ENCODE measurements at places on chromosomes 5 and 9. TPM values are rescaled to one million over a fixed set of nuclear protein-coding genes. Genes with fewer than 3 reads are reported as not detected.

GRCh38 chr9:87529671-87530070 is 32.0 kb downstream of the DAPK1 start:
- H3K27me3 ChIP-seq = peaks cover 2% of the 10 kb centered on the region
- no peak overlapping the region for H3K4me3 ChIP-seq
- H3K4me1 ChIP-seq = no peaks in the 10 kb centered on the region
- H3K27ac ChIP-seq = no peak overlapping the region
- no peaks in the 10 kb centered on the region for H3K36me3 ChIP-seq
- DNase-seq = no peak

GRCh38 chr5:44048276-44048984 is 340.8 kb downstream of the FGF10 start:
- no peak for DNase-seq
- no peak overlapping the region for H3K27ac ChIP-seq
- H3K27me3 ChIP-seq = no peaks in the 10 kb centered on the region
- H3K4me3 ChIP-seq = no peak overlapping the region
- no peaks in the 10 kb centered on the region for H3K4me1 ChIP-seq

PCDHB8 gene
- not detected for total RNA-seq

DNA sequence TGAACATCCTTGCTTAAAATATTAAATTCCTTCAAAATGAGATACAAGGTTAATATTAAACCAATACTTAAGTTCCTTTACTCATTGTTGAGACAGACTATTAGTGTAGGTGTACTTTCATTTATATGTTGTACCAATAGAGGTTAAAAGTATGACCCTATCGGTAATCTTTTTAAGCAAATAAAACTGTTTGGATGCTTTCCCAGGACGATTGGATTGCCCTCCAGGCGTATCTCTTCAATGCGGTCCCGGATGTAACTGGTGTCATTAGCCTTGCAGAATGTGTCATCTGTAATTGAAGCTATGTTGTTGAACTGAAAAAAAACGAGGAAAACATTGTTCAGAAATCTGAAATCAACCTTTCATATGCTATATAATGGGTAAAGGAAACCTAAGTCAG is 18.9 kb downstream of the OGN start:
- H3K27me3 ChIP-seq = no peaks in the 10 kb centered on the region
- no peak overlapping the region for H3K4me3 ChIP-seq
- H3K36me3 ChIP-seq = no peaks in the 10 kb centered on the region

FOXD4L4 gene
- total RNA-seq = 0.07 TPM

SCGB3A2 gene
- total RNA-seq = not detected

- no peak for DNase-seq
- H3K4me3 ChIP-seq = peak overlapping the region; percentile 94
- H3K4me1 ChIP-seq = peaks cover 35% of the 10 kb centered on the region
- peak overlapping the region; percentile 97 for H3K27ac ChIP-seq
These were observed 182 bp downstream of the SCAMP1 start for GRCh38 chr5:78360674-78360923.

DNA sequence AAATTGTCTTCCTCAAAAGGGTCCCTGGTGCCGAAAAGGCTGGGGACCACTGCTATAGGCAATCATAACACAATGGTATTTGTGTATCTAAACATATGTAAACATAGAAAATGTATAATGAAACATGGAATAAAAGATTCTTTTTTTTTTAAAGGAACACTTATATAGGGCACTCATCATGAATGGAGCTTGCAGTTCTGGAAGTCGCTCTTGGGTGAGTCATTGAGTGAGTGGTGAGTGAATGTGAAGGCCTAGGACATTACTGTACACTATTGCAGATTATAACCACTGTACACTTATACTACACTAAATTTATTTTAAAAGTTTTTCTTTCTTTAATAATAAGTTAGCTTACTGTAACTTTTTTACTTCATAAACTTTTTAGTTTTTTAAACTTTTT is 176.4 kb downstream of the ARRDC3 start:
- H3K4me1 ChIP-seq = no peaks in the 10 kb centered on the region
- H3K27me3 ChIP-seq = no peaks in the 10 kb centered on the region
- no peak overlapping the region for H3K4me3 ChIP-seq
- H3K27ac ChIP-seq = no peak overlapping the region
- H3K36me3 ChIP-seq = no peaks in the 10 kb centered on the region

GRCh38 chr9:106879439-106879882 is 16.5 kb downstream of the ZNF462 start:
- no peak overlapping the region for H3K4me3 ChIP-seq
- no peaks in the 10 kb centered on the region for H3K36me3 ChIP-seq
- no peak for DNase-seq
- no peaks in the 10 kb centered on the region for H3K4me1 ChIP-seq
- H3K27me3 ChIP-seq = no peaks in the 10 kb centered on the region
